ENCODE measurements at places on chromosomes 12 and 14.

GRCh38 chr12:71967211-71967610 is 28.6 kb downstream of the TPH2 start:
- no peak for DNase-seq

- no peak for DNase-seq
Measured at GRCh38 chr14:39339003-39339402, 93.2 kb downstream of the FBXO33 start.

DNA sequence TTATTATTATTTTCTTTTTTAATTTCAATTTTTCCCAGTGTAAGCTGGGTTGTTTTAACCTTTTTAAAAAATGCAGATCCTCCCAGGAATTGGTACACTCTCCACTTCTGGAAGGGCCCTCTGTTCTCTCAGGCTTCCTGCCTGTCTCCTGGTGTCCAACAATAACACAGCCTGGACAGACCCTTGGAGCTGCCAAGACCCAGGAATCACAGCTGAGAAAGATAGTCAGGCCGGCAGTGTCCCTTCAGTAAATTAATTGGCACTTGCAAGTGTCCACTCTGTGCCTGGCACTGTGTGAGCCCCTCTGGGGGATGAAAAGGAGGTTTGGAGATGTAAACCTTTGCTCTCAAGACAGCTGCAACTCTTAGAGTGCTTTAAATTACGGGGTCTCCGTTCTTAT is 113.3 kb downstream of the SMOC1 start:
- DNase-seq = peak; percentile 38

DNA sequence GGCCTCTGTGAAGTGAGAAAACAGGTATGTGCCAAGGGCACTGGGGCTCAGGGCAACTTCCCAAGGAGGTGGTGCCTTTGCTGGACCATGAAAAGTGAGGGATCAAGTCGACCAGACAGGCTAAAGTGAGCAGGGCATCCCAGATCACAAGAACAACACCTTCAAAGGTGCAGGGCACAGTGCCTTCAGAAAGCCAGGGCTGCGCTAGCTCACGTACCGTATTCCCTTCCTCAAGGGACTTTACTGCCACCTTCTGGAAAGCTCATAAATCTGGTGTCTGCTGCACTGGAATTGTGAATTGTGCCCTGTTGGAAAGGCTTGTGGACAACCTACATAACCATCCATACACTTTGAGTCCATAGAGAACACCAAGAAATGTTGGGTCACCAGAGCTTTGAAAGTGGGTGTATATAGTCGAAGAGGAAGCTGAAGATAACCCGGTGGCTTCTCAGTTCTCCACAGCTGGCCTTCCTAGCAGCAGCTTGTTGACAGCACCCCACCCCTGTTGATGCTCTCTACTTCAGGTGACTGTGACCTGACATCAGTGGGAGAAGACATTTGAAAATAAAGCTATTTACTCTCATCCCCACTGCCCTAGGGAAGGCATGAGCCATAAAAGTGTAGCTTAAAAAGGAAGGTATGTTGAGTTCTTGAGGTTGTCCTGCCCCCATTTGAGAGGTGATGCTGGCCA is 24.5 kb downstream of the FIGNL2 start:
- no peak for DNase-seq

DNA sequence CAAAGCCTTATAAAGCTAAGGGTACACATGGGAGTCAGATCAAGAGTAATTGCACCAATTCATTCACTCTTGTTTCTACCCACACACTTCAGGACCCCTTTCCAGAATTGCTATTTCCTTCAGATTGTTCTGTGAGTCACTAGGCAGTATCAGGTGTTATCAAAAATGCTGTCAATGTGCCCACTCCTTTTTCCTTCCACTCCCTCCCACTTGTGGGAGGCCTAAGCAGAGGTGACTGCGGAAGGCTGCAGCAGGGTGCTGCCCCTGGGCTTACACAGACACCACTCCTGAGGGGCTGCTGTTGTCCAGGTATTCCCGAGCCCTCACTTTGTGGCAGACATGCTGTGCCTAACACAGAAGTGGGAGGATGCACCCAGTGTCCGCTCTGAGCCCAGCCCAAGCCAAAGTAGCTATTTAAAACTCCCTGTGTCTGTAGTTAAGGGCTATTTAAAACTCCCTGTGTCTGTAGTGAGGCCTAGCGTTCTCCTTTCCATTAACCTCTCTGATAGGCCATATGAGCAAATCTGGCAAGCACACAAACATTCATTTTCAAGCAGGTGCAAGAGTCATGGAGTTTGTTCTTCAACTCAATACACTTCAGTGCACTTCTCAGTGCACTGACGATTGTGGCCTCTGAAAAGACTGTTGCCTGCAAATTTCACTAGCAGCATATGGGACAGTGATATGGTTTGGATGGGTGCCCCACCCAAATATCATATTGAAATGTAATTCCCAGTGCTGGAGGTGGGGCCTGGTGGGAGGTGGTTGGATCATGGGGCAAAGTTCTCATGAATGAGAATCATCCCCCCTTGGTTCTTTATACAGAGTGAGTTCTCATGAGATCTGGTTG is 117.8 kb downstream of the PHLDA1 start:
- DNase-seq = peak; percentile 49

GRCh38 chr12:101891462-101891971 is 14.1 kb downstream of the DRAM1 start:
- no peak for DNase-seq

DNA sequence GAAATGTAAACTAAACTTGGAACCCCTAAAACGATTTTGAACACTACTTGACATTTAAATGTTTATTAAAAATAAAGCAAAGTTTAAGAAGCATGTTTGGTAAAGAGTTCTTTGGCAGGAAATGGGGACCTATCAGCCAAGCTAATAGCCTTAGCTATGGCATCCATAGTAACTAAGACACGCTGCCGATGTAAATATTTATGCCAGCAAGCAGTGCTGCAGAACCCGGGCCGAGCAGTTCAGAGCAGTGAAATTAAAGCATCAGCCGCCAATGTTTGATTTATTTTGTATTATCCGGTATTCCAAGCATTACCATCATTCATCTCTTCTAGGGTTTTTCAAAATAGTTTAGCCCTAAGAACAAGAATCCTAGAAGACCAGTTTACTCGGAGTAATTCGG is 61.6 kb downstream of the PPP2R5C start:
- no peak for DNase-seq

GRCh38 chr12:109053382-109054123 is 1.2 kb downstream of the USP30 start:
- DNase-seq = no peak

DNA sequence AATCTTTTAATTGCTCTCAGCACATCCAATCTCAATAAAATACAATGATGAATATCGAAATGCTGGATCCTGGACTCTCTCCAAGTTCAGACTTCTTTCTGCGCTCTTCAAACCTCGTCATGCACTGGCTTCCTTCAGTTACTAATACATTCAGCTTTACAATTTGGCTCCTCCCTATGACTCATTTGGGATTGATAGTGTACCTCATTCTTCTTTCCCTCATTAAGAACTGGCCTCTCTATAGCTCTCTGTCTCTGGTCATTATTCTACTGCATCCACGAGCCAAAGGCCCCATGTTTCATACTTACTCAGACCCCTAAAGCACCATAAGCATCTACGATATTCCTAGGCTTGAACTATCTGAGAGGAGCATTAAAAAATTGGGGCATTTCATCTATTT is 4.9 kb downstream of the TSPAN8 start:
- no peak for DNase-seq

- DNase-seq = no peak
Measured at GRCh38 chr12:49882248-49882850, 21.4 kb downstream of the FAIM2 start.

- DNase-seq = no peak
Measured at GRCh38 chr12:106348411-106348810, 9.1 kb upstream of the POLR3B start.

GRCh38 chr12:52992699-52993557 is 13.3 kb upstream of the EIF4B start:
- DNase-seq = no peak

GRCh38 chr12:91918431-91918830 is 227.2 kb downstream of the BTG1 start:
- DNase-seq = no peak

All from left ventricle myocardium superior (tissue), 1 donor.